ENCODE measurements at places on chromosomes 16 and 17. TPM values are rescaled to one million over a fixed set of nuclear protein-coding genes. Genes with fewer than 3 reads are reported as not detected.

TBC1D3H gene
- not detected for total RNA-seq

GRCh38 chr17:10737168-10737622 is 7.4 kb upstream of the TMEM220 start:
- peak; percentile 77 for DNase-seq

- no peak for DNase-seq
These were observed 4.8 kb upstream of the ABCC3 start for GRCh38 chr17:50629902-50630301.

DNA sequence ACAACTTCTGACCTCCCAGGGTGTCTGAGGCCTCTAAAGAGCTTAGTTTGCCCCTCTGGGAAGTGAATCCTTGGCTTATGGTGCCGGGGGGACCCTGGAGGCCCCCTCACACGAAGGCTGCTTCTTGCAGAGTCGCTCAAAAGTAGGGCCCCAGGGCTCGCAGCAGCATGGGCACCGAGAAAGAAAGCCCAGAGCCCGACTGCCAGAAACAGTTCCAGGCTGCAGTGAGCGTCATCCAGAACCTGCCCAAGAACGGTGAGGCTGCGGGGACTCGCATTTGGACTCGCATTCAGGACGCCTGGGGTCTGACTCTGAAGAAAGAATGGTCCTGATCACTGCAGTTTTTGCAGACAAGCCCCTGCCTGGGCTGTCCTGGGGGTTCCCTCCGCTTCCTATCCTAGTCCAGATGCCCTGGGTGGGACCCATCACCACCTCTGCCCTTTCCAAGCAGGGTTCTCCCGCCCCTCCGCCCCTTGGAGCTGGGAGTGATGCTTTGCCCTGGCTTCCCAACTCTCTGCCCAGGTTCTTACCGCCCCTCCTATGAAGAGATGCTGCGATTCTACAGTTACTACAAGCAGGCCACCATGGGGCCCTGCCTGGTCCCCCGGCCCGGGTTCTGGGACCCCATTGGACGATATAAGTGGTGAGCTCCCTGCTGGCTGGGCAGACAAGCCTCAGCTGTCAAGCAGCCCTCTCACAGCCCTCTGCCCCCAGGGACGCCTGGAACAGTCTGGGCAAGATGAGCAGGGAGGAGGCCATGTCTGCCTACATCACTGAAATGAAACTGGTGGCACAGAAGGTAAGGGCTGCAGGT is 698 bp downstream of the ACBD4 start:
- peak; percentile 69 for DNase-seq

DNA sequence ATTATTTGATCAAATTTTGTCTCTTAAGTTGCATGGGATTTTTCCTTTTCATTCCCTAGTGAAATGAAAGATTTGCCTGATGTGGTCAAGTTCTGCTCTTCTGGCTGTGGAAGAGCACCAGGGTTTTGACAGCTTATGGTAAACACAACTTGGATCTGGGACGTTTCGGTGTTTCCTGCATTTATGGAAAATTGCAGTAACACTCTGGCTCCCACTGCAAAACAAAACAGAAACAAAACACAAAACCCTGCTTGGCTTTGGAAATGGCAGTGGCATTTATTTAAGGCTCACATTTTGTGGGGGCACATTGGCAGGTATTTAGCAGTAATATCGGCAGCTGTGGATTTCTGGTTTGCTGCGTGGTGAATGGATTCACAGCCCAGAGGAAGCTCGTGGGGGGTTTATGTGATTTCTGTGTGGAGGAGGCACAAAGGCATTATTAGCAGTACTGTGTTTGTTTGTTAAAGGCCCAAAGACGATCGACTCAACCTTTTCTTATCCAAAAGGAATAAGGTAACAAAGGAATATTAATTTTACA is 377.8 kb downstream of the SNX29 start:
- DNase-seq, result no peak

DNA sequence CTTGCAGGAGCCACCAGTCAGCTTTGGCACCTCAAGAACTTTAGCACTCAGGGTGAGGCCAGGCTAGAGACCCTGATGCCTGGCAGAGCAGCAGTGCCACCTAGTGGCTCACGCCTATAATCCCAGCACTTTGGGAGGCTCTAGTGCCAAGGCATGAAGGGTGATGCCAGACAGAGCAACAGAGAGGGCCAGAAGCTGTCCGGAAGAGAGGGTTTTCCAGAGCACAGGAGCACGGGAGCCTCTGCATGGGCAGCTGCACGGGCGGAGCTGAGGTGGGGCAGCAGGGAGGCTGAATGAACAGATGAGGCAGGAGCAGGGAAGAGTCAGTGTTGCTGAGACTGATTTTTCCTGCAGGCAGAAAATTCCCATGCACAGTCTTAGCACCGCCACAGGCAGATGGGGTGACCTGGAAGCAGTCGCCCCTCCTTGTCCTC is 38.9 kb downstream of the MYH3 start:
- peak; percentile 80 for DNase-seq

DNA sequence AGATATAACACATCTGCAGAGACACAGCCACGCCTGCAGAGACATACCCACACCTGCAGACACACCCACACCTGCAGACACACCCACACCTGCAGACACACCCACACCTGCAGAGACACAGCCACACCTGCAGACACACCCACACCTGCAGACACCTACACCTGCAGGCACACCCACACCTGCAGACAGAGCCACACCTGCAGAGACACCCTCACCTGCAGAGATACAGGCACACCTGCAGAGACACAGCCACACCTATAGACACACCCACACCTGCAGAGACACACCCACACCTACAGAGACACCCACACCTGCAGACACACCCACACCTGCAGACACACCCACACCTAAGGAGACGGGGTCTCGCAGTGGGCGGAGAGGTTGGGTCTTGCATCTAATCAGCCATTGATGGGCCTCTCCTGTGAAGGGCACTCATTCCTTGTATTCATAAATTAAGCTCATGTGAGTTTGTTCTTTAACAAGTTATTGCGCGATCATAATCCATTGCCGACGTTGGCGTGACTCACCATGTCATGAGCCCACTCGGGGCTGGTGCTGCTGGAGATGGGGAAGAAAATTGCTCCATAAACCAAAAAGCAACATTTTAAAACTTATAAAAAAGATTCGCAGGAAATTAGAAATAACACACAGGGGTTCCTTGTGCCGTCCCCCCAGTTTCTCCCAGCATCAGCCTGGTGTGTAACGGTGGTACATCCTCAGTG is 28.9 kb upstream of the CDH15 start:
- DNase-seq, result no peak

GRCh38 chr17:60766778-60767190 is 89.1 kb downstream of the BCAS3 start:
- DNase-seq, result no peak

Measured in sciatic nerve (tissue), 2 donors.